ENCODE measurements at places on chromosomes 11 and 22. TPM values are rescaled to one million over a fixed set of nuclear protein-coding genes. Genes with fewer than 3 reads are reported as not detected.

OR51B4 gene
- not detected for total RNA-seq

OR5B21 gene
- not detected for total RNA-seq

RGL4 gene
- total RNA-seq: not detected

RAG2 gene
- not detected for total RNA-seq

INS gene
- not detected for total RNA-seq

MS4A3 gene
- total RNA-seq: not detected

CCDC15 gene
- 0.49 TPM for total RNA-seq

NXPE4 gene
- total RNA-seq: not detected

OR6T1 gene
- not detected for total RNA-seq

CSNK2A3 gene
- total RNA-seq: 1.1 TPM

CECR2 gene
- 0.28 TPM for total RNA-seq

DGCR6 gene
- total RNA-seq: 4.9 TPM

SOX6 gene
- total RNA-seq: 0.56 TPM

TENM4 gene
- total RNA-seq: 13.3 TPM

CWF19L2 gene
- total RNA-seq: 23.3 TPM

HBB gene
- 10.2 TPM for total RNA-seq

ARHGEF17 gene
- total RNA-seq: 308 TPM

SMC1B gene
- not detected for total RNA-seq

SHISAL1 gene
- 0.81 TPM for total RNA-seq

CALCA gene
- total RNA-seq: not detected

BTBD18 gene
- not detected for total RNA-seq

PHOX2A gene
- total RNA-seq: not detected

MUC15 gene
- total RNA-seq: 0.54 TPM

OR8B3 gene
- not detected for total RNA-seq

KRTAP5-6 gene
- total RNA-seq: not detected

COMMD9 gene
- 27.5 TPM for total RNA-seq

TSG101 gene
- total RNA-seq: 68.4 TPM

OR52N4 gene
- not detected for total RNA-seq

HSD17B12 gene
- 91.7 TPM for total RNA-seq

CELSR1 gene
- total RNA-seq: 1.5 TPM

INSC gene
- 0.35 TPM for total RNA-seq

CLDN5 gene
- total RNA-seq: 41.0 TPM

SCGB1C1 gene
- total RNA-seq: not detected

Measured in thoracic aorta (tissue), 2 donors.